ENCODE measurements at places on chromosomes 1 and 21.

DNA sequence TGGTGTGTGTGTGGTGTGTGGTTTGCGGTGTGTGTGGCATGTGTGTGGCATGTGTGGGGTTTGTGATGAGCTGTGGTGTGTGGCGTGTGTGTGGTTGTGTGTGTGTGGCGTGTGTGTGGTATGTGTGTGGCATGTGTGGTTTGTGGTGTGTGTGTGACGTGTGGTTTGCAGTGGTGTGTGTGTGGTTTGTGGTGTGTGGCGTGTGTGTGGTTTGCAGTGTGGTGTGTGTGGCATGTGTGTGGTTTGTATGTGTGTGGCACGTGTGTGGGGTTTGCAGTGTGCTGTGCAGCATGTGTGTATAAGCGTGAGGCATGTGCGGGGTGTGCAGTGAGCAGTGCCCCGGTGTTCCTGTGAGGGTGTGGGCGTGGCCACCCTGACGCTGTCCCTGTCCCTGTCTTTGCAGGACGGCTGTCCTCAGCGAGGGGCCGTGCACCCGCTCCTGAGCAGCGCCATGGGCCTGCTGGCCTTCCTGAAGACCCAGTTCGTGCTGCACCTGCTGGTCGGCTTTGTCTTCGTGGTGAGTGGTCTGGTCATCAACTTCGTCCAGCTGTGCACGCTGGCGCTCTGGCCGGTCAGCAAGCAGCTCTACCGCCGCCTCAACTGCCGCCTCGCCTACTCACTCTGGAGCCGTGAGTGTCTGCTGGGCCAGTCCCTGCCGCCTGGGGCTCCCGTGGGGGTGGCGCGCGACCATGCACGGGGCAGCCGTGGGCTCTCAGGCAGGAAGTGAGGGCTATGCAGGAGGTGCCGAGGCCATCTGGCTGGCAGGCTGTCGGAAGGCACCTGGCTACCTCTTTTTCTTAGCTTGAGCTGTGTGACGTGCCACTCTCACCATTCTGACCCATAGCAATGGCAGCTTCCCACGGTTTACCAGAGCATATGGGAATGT lies 52.6 kb upstream of the TRAPPC10 start:
- no peak for DNase-seq

DNA sequence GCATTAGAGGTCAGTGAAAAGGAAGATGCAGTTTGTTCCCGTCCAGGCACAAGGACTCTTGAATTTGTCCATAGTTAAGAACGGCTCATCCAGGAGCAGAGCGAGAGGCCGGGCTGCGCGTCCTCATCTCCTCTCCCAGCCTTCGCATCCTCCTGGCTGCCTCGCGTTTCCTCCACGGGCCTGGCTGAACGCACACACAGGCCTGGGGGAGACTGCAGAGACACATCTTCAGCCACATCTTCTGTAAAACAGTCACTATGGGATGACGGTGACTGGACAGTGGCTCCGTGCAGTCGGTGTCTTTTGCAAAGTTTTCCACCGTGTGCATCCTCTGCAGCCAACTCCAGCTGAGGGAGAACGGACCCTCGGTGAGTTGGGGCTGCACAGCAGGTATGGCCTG lies 89.7 kb downstream of the PSMG1 start:
- no peak for DNase-seq

DNA sequence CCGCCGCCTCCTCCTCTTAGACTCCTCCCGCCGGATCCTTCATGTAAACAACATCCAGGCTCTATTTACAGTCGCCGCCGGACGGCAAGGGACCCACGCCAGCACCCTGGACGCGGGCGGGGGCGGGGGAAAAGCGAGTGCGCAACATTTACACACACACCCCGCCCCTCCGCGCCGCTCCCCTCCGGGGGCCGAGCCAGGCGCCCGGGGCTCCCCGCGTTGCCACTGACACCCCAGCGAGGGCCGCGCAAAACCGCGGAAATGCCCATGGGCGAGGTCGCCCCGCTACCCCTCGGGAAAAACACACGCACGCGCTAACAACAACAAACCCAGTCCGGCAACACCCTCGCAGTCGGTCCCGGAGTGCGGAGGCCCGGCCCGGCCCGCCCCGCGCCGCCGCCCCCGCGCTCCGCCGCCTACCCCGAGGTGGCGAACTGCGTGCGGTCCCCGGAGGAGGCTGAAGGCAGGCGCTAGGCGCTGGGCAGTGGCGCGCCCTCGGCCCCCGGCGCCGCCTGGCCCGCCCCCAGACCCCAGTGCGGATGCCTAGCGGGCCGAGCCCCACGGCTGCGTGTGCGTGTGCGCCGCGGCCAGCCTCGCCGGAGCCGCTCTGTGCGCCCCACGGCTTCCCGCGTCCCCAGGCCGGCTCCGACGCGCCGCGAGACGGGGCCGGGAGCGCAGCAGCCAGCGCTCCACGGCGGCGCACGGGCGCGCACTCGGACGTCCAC lies 81.1 kb upstream of the AK4 start:
- DNase-seq: peak; percentile 87

DNA sequence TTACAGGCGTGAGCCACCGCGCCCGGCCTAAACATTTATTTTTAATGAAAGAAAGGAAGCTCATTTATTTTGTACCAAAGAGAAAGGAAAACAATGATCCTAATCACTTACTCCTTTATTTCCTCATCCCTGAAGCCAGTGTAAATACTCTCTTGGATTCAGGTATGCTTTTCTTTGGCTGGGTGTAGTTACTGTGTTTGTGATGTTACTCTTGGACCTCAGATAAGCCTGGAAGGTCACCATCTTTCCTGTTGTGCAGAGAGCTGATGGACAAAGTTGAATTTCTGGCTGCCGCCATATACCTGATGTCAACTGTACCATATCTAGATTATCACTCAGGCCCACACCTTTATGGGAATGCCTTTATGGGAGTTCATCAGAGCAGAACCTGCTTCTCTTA lies 35.4 kb upstream of the FOXE3 start:
- DNase-seq: no peak

DNA sequence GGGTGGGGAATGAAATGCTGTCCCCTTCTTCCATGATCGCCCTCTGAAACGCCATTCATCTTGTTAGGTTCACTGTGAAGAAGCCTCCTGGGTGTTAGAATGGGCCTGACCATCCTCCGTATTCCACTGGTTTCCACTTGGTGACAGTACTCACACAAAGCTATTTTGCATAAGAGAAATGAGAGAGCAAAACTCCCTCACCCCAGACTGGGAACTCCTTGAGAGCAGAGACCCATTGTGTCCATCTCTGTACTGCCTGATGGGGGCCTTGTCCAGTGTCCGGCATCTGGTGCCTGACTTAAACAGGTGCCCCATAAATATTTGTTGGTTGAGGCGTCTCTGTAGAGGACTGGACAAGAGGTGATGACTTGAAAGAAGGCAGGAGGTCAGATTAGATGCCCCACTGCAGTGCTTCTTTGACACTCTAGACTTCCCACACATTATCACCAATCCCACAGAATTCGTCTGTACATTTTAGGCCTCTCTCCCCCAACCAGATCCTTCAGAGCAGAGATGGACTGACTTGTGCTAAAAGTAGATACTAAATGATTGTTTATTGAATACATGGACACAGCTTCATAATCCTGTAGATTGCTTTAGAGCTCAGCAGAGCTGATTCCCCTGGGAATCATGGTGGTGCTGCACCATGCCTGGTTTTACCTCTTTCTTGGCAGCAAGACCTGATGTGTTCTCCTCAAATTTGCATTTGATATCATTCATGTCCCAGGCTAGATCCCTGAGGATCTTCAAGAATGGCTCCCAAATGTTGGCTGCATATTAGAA lies 22.4 kb upstream of the KCNA2 start:
- DNase-seq: no peak

DNA sequence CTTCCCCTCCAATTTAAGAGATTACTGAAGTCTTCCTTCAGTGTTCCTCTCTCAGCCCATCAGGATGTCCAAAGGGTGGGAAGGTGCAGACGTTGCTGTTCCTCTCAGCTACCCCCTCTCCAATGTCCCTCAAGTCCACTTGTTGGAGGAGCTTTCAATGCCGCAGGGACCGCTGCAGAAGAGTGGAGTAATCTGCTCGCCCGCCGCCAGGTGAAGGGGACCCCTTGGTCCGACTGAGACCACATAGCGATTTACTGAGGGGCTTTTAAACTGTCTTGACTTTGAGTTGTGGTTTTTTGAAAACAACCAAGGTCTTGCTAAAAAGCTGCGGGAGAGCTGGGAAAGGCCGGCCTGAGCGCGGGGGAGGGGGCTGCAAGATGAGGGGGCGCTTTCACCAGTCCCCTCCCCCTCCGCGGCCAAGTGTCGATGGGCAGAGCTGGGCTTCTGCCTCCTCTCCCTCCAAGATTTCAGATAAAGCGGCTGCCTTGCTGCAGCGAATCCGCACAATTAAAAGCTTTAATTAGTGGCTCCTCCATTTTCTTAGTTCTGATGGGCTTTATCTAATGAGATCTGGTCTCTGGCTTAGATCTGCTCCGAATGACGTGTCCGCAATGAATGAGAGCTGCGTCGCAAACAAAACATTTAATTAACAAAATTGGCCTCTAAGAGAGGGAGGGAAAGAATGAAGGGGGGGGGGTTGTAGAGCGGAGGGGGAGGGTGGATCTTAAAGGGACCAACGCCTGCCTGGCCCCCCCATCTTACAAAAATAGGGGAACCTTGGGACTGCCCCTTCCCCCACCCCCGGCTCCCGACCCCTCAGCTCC lies 5.9 kb downstream of the LMO4 start:
- no peak for DNase-seq

DNA sequence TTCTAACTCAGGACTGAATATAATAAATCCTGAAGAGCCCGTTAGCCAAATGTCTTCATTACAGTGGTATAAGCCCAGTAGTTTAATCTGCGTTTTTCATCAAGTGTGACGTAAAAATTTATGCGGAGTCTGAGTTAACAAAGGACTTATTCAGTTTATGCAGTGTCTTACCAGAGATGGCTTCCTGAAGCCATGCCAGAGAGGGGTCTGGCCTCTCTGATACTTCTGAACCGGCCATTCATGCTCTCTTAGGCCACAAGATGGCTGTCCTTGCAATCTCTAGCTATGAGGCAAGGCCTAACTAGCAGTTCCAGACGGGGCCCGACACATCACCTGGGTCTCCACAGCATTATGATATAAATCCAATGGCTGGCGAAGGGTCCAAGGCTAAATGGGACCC lies 101.4 kb downstream of the TEX35 start:
- DNase-seq: no peak

- peak; percentile 13 for DNase-seq
Measured at GRCh38 chr1:202661136-202661845, 49.0 kb downstream of the SYT2 start.

DNA sequence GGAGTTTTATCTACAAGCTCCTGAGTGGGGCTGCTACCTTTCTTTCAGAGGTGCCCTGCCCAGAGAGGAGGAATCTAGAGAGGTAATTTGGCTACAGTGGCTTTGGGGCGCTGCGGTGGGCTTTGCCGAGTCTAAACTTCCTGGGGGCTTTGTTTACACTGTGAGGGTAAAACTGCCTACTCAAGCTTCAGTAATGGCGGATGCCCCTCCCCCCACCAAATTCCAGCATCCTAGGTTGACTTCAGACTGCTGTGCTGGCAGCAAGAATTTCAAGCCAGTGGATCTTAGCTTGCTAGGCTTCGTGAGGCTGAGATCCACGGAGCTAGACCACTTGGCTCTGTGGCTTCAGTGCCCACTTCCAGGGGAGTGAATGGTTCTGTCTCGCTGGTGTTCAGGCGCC lies 43.9 kb downstream of the SWT1 start:
- DNase-seq: no peak

DNA sequence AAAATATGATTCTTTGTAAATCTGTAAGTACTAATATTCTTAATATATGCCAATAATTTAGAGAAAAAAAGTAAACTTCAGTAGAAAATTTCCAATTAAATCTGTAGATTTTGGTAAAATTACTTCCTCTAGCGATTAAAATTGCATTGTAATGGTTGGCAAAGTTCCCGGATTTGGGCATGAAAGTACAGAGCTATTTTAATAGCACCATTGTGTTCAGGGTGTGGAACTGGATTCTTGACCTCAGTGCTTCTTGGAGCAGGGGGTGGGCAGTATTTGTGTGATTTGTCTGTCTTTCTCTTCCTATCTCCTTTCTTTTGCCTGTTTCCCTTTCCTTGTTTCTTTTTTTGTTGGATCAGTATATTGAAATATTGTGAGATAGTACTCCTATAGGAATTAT lies 72.1 kb downstream of the DNM3 start:
- no peak for DNase-seq

All from CD4-positive, alpha-beta T cell treated with Interleukin-4 for 1 hour (primary cell).